ENCODE measurements at places on chromosomes 5 and 9. TPM values are rescaled to one million over a fixed set of nuclear protein-coding genes. Genes with fewer than 3 reads are reported as not detected.

GRCh38 chr9:125805586-125805985 lies 58.4 kb downstream of the PBX3 start:
- no peaks in the 10 kb centered on the region for H3K4me1 ChIP-seq
- no peaks in the 10 kb centered on the region for H3K27me3 ChIP-seq
- H3K27ac ChIP-seq, result no peak overlapping the region
- no peak overlapping the region for H3K4me3 ChIP-seq
- H3K36me3 ChIP-seq, result no peaks in the 10 kb centered on the region
- DNase-seq, result no peak

ZMYND19 gene
- 96.1 TPM for total RNA-seq

DNA sequence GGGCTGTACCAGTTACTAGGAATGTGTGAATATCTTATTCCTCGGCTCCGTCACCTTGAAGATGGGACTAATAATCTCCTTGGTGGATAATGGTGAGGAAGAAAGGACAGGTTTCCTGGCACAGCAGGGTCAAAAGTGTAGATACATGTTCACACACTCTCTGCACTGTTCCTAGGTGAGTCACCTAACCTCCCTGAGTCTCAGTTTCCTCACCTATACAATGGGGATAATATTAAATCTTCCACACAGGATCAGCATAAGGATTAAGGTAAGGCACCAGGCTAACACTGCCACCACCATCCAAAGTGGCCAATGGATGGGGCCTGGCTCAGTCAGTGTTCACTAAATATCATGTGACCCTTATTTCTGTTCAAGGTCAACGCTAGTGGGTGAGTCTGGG lies 66.9 kb downstream of the PSMB7 start:
- H3K27me3 ChIP-seq, result no peaks in the 10 kb centered on the region
- no peaks in the 10 kb centered on the region for H3K36me3 ChIP-seq
- no peaks in the 10 kb centered on the region for H3K4me1 ChIP-seq
- no peak for DNase-seq
- H3K27ac ChIP-seq, result no peak overlapping the region
- no peak overlapping the region for H3K4me3 ChIP-seq

MORN5 gene
- not detected for total RNA-seq
